D341Med (cell line): ENCODE measurements at places on chromosomes 2 and 18.

DNA sequence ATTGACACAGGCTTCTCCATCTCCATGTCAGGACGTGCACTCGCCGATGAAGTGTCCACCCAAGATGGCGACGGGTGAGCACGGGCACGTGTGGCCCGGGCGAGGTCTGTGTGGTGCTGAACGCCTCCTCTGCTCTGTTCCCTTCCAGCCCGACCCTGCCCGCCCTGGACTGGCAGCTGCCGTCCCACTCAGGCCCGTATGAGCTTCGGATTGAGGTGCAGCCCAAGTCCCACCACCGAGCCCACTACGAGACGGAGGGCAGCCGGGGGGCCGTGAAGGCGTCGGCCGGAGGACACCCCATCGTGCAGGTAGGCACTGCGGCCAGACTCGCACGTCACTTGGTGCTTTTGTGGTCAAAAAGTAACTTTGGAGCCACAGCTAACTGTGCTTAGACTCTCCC lies 37.7 kb downstream of the NFATC1 start:
- DNase-seq, result no peak

GRCh38 chr18:41955688-41956087 lies 654 bp downstream of the PIK3C3 start:
- DNase-seq, result no peak

DNA sequence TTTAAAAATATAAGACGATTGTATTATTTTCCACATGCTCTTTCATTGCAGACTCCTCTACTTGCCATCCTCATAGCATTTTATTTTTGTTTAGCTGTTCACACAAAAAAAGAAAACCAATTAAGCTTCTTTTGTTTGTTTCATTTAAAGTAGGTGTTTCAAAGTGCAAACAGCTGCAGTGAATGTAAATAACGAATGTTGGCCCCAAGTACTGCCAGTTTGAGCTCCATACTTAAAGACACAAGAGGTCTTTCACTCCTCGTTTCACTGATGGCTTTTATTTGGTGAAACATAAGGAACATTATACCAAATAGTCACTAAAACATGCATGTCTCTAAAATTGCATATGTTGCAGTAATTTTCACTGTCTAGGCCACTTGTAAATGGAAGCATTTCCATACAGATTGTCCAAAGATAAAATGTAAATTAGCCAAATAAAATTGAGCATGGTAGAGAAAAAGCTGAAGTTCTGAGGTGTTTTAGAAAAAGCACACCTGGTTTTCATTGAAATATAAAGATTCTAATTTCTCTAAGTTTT lies 253.4 kb downstream of the TMX3 start:
- DNase-seq, result no peak

- DNase-seq, result no peak
Observed at GRCh38 chr18:50161597-50162205, 33.2 kb downstream of the MYO5B start.

DNA sequence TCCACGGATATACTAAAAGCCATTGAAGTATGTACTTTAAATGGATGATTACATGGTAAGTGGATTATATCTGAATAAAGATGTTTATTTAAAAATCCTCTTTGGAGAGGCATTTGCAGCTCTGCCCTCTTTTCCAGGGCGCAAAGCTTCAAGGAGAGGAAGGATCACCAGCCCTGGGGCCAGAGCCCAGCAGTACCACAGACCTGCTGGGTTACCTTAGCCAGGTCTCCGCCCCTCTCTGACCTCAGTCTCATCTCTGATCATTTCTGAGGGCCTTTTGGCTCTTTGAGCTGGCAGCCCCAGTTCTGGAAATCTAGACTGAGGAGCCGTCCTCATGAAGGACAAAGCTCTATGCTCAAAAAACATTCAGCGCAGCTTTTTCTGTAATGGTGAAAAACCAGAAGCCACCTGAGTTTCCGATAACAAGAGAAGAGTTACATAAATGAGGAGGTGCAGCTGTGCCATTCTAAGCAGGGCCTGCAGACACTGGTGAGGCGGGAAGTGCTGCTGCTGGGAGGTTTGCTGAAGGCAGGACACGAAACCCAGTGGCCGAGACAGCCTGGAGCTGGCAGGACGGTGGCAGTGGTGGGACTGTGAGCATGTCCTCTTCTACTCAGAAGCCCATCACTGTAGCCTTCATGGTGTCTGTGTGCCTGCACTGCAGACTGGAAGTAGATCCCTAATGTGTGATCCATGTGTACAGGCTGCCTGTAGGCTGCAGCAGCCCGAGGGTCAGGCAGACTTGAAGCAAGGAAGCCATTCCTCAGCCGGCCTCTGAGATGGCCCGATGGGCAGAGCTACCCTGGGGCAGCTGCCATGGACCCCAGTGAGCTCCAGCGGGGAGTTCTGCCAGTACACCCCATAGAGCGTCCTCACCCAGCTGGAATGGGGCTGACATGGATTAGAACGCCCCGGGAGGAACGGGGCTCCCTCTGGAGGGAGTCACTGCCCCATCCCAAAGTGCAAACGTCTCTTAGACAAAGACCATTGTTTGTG lies 27.7 kb downstream of the ADRA2B start:
- DNase-seq, result peak; percentile 15

DNA sequence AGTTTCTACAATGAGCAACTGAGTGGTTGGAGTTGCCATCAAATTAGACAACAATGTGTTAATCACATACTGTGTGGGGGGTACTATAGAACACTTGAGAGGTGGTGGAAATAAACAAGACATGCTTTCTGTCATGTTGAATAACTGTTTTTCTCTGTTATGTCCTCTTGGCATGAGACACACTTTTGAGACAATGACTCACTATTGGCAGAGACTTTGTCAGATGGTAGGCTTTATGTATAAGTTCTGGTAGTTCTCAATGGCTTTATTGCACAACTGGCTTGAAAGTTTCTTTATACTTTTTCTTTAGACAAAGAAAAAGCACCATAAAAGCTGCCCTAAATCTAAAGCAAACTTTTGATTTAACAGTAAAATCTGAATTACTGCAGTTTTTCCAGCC lies 578.7 kb downstream of the ADCYAP1 start:
- no peak for DNase-seq

GRCh38 chr2:50582164-50582563 lies 449.8 kb downstream of the NRXN1 start:
- DNase-seq, result no peak

DNA sequence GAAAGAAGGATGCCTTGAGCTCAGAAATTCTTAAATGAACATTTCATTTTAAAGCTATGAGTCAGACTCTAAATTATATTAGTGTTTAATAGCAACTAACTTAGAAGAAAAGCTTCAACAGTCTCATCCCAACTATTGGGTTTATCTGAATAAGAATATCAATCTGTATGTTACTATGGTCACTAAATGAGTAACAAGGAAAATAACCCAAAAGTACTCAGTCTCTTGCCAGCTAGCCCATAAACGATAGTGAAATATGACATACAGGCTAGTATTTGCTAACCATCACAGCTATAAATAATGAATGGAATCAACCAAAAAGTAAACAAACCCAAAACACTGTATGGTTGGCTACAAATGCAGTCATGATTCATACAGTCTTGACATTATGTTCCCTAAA lies 174.9 kb downstream of the RAB3GAP1 start:
- DNase-seq, result no peak

DNA sequence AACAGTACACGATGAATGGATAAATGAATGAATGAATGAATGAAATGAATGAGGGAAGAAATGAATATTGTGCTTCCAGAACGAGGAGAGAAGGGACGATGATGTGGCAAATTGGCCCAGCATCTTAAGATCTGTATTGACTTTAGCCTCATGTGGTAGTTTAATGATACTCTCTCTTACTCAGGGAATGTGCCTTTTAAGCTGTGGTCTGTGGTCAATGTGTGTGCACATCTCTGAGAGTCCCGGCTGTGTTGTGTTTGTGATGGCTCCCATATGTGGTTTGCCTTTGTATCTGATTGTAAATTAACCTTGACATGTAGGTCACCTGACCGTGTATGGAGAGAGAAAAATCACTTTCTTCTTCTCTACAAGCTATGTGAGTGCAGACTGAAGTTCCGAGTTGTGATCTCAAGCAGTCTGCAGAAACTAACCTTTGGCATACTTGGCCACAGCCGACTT lies 91.2 kb downstream of the NEDD4L start:
- no peak for DNase-seq

GRCh38 chr18:77127769-77128671 lies 4.6 kb downstream of the MBP start:
- DNase-seq, result no peak

GRCh38 chr2:177282181-177282641 lies 17.7 kb upstream of the NFE2L2 start:
- no peak for DNase-seq

DNA sequence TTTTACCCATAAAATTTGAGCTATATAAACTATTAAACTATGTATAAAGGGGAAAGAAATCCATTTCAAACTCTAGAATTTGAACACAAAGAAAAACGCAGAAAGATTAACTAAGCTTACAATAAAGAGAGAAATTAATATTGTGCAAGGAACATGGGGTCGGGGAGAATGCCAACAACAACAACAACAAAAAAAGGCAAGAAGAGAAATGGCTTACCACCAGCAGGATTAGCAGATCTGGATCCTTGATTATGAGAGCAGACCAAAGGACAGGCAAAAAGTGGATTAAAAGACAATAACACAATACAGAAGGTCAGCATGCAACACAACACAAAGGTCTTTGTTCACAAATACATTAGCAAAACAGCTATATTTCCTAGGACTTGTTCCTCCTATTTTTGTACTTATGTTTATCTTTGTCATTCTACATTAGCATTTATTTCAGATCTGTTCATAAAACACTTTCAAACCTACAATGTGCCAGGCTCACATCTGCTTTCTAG lies 103.4 kb upstream of the RNU4ATAC start:
- DNase-seq, result no peak

- no peak for DNase-seq
Observed at GRCh38 chr2:111618978-111619902, 264.8 kb downstream of the ANAPC1 start.

GRCh38 chr2:55598056-55598795 lies 19.2 kb downstream of the PPP4R3B start:
- DNase-seq, result no peak

DNA sequence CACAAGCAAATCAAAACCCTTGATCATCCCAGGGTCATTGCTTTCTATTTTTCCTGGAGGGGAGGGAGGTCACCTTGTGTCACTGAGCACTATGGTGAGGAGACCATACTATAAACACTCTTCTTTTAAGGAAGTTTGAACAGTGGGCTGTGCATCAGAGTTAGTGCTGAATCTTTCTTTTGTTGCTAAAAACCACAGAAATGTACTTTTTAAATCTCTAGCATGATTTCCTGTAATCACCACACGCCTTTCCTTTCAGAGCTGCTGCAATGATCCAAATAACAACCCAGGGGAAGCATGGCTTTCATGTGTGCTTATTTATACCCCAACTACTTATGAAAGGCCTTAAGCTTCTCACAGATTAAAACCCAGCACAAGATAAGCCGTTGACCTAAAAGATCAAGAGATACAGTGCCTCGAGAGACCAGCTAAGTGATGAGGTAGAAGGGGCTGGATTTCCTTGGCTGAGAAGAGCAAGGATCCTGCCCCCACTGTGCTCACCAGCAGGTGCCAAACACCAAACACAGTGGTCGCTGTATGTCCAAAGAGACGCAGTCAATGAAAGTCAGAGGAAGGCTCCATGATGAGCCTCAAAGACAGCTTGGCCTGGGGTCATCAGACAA lies 34.7 kb downstream of the TRABD2A start:
- no peak for DNase-seq

GRCh38 chr18:56458770-56459712 lies 179.4 kb downstream of the TXNL1 start:
- no peak for DNase-seq

GRCh38 chr2:164522561-164522981 lies 98.7 kb downstream of the GRB14 start:
- no peak for DNase-seq

- DNase-seq, result no peak
Observed at GRCh38 chr18:6994771-6995430, 122.7 kb downstream of the LAMA1 start.

DNA sequence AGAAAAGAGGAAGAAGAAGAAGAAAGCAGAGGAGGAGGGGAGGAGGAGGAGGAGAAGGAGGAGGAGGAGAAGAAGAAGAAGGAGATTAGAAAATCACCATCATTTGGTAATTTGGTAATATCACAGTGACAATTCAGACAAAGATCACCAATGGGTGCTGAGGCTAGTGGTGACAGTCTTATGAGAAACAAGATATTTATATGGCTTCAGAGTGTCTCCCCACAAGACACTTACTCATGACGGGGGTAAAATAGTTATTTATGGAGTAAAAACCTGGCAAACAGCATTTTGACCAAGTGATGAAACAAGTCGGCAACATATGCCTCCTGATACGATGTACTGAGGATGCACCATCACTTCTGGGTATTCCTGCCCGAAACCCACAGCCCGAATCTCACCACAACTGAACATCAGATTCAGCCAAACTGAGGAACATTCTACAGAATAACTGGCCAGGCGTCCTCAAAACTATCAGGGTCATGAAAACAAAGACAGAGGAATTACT lies 4.9 kb downstream of the ASPRV1 start:
- DNase-seq, result no peak

DNA sequence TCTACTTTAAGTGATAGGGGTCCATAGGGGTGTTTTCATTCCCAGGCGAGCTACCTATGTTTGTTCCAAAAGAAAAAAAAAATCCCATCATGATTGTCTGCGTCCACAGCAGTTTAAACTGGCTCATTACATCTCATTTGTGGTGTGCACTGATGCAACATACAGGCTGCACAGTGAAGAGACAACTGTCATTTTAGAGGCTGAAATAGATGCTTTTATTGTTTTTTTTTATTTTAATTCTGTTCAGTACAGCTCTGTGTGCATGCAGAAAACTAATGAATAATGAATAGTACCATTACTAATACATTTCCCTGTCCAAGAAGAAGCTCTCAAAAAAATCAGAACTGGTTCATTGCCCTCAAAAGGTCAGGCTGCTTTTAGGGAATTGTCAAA lies 92.8 kb upstream of the ZNF516 start:
- no peak for DNase-seq

GRCh38 chr2:136255127-136255526 lies 137.2 kb upstream of the CXCR4 start:
- no peak for DNase-seq

GRCh38 chr2:134276381-134277172 lies 22.7 kb downstream of the MGAT5 start:
- no peak for DNase-seq

DNA sequence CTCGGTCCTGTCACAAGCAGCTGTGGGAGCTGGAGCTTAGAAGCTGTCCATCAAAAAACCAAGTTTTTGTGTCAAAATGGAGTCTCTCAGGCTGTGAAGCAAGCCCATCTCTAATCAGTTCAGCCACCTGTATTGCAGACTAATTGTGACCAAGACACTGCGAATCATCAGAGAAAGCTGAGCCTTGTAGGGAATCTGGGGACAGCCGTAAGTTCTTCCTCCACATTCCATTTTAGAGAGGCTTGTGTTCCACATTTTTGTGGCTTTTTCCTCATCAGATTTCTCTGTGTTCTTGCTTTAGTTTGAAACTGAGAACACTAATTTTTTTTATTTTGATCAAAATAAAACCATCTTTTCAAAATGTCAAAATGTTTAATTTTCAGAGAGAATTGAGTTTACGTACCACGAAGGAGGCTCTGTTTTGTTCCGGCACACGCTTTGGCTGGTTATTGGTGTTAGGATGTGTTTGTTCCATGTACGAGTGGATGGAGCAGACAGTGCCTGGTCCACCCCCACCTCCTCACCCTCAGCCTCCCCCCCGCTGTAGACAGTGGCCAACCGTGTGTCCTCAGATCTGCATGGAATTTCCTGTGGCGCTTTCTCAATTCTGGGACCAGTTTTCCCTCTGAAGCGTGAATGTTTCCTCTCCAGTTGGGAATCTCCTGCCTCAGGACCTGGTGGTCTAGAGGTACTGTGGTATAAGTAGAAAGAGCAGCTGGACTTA lies 140.8 kb downstream of the AGAP1 start:
- no peak for DNase-seq
